ENCODE measurements at places on chromosomes 11 and 22.

DNA sequence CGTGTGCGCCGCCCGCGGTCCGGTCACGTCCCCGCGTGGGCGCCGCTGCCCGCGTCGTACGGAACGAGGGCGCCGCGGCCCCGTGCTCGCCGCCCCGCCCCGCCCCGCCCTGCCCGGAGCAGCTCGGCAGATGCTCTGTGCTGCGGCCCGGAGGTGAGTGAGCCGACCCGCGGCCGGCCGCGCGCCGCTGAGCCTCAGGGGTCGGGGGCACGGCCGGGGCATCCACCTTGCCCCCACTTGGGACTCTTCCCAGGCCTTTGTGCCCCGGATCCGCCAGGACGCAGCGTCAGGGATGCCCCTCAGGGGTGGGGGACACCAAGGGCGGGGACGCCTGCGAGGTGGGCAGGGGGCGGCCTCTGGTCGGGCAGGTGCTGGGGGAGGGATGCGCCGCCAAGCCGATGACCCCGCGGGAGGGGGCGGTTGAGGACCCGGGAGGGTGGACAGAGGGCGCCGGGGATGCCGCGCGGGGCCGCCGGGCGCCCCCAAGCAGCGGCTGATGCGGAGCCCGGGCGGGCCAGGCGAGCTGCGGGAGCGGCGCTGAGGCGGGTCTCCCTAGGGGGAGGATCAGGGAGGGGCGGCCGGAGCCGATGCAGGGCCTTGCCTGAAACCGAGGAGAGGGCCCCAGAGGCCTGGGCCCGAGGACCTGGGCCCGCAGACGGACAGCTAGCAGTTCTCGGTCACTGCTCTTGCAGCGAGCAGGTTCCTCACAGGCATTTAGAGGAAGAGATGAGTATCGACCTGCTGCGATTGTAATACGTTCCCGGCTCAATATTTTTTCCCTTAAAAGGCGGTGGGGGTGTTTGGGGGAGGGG, at the start of gene GNAZ:
Gene GNAZ (plus strand): TSS at position 102 of the 812 bp plus-strand sequence. CDS start 25,177 bp downstream, outside the sequence.
- peak within 1 kb of the TSS; percentile 55 for H3K4me3 ChIP-seq
- no peaks in the 10 kb centered on the region for H3K4me1 ChIP-seq
- no peaks in the 10 kb centered on the region for H3K36me3 ChIP-seq
- DNase-seq, result no peak
- no peaks in the 10 kb centered on the region for H3K27me3 ChIP-seq

DNA sequence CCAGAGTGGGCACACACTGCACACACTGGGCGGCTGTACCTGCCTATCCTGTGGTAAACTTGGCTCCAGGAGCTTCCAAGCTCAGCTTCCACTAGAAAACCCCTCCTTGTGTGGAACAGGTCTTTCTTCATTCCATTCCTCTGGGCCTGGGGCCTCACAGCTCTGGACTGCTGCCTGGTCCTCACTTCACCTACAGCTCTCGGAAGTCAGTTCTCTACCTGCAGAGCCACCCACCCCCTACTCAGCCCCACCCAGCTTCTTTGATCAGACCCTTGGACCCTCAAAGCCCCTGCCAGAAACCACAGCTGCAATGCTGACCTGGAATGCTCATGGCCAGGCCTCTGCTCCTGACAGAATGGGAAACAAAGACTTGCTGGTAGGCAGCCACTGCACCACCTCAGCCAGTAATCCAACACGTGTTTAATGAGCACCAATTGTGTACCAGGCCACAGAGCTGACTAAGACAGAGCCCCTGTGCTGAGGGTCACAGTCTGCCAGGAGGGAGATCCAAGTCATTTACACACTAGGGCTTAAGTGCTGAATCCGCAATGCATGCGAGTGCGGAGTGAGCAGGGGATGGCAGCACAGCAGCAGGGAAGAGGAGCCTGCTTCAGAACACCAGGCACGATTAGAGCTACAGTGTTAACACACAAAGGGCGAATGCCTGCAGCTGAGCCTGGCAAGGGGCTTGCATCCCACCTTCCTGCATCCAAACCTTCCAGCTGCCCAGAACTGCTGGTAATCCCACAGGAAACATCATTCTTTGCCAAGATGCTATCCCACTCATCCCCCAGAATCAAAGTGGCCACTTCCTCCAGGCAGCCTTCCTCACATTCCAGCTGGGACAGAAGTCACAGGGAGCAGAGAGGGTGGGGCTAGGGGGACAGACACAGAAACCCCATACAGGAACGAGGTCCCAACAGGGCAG, 4.6 kb downstream of the GNB1L start:
- no peak overlapping the region for H3K4me3 ChIP-seq
- no peak for DNase-seq
- H3K27ac ChIP-seq, result peak overlapping the region; percentile 51
- peaks cover 48% of the 10 kb centered on the region for H3K4me1 ChIP-seq
- no peaks in the 10 kb centered on the region for H3K27me3 ChIP-seq
- peaks cover 11% of the 10 kb centered on the region for H3K36me3 ChIP-seq

DNA sequence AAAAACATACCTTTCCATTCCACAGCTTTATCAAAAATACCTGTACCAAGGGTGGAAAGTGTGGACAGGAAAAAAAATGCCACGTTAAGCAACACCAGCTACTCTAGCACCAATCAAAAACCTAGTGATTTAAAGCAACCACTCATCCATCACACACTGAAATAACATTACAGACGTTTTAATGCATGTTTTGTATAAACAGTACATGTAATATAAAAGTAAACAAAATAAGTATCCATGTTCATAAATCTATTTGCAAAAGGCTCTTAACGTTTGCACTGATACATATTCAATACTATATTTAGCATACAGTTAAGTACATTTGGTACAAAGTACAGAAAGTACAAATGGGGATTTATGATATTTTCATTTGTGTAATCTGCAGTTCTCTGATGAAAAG, 38.7 kb downstream of the CHKA start:
- peaks cover 8% of the 10 kb centered on the region for H3K36me3 ChIP-seq
- no peaks in the 10 kb centered on the region for H3K4me1 ChIP-seq
- H3K4me3 ChIP-seq, result no peak overlapping the region
- no peak overlapping the region for H3K27ac ChIP-seq
- DNase-seq, result no peak
- H3K27me3 ChIP-seq, result no peaks in the 10 kb centered on the region

DNA sequence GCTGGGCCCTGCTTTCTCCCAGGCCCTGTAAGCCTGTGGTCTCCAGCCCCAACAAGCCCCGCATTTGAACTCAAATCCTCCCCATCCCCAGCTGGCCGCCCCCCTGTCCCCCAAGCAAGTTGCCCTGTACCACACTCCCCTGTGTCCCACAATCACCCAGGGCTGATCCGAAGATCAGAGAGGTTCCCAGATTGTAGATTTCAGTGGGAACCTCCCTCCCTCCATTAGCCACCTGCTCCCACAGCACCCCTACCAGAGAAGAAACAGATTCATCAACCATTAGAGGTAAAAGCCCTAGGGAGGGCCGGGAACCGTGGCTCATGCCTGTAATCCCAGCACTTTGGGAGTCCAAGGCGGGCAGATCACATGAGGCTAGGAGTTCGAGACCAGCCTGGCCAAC, 107.5 kb downstream of the FEZ1 start:
- no peaks in the 10 kb centered on the region for H3K36me3 ChIP-seq
- no peak overlapping the region for H3K27ac ChIP-seq
- peaks cover 24% of the 10 kb centered on the region for H3K27me3 ChIP-seq
- H3K4me1 ChIP-seq, result no peaks in the 10 kb centered on the region
- DNase-seq, result no peak

DNA sequence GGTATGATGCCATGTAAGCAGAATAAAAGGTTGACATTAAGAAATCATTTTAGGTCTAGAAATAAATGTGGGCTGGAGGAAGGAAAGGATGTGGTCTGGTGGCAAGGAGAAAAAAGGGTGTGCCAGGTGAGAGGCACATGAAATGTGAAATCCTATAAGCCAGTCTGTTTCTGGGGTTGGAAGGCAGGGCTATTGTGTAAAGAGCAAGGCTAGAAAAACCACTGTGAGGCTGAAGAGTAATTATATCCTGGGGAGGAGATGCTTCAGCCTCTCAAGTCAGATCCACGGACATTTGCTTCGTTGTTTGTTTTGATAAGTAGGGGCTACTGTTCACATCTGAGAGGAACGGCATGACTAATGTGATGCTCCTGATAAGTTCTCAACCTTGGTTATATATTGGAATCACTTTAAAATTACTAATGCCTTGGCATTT, 77.5 kb upstream of the CTSC start:
- no peak for DNase-seq
- no peaks in the 10 kb centered on the region for H3K27me3 ChIP-seq
- H3K4me1 ChIP-seq, result no peaks in the 10 kb centered on the region
- H3K4me3 ChIP-seq, result no peak overlapping the region
- H3K27ac ChIP-seq, result no peak overlapping the region
- no peaks in the 10 kb centered on the region for H3K36me3 ChIP-seq

- DNase-seq, result no peak
- H3K36me3 ChIP-seq, result no peaks in the 10 kb centered on the region
- H3K27ac ChIP-seq, result no peak within 1 kb of the TSS
- no peaks in the 10 kb centered on the region for H3K27me3 ChIP-seq
Measured at GRCh38 chr22:41699264-41700107, at the start of gene MEI1. Gene MEI1, plus strand, starts transcription at chr22:41699503. Its CDS starts 36 bp downstream, at chr22:41699539.

GRCh38 chr11:84012171-84012826, 726.1 kb upstream of the CCDC90B start:
- no peak overlapping the region for H3K4me3 ChIP-seq
- H3K36me3 ChIP-seq, result no peaks in the 10 kb centered on the region
- no peaks in the 10 kb centered on the region for H3K4me1 ChIP-seq
- DNase-seq, result no peak

DNA sequence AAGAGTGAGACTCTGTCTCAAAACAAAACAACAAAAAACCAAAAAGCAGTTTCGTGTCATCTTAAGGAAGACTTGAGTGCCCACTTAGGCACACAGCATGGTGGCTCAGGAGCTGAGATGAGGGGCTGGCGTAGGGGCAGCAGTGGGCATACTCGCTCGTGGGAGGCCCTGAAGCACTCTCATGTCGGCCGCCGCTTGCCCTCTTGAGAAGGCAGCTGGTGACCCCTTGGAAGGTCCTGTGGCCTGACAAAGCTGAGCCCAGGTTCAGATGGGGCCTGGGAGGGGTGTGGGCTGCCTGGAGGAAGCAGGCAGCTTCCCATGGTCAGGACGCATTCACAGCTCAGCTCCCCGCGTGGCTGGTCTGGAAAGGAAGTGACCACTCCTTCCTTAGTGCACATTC, 15.0 kb downstream of the MUC5B start:
- peaks cover 6% of the 10 kb centered on the region for H3K4me1 ChIP-seq
- DNase-seq, result no peak
- H3K4me3 ChIP-seq, result no peak overlapping the region
- H3K36me3 ChIP-seq, result no peaks in the 10 kb centered on the region
- no peaks in the 10 kb centered on the region for H3K27me3 ChIP-seq

DNA sequence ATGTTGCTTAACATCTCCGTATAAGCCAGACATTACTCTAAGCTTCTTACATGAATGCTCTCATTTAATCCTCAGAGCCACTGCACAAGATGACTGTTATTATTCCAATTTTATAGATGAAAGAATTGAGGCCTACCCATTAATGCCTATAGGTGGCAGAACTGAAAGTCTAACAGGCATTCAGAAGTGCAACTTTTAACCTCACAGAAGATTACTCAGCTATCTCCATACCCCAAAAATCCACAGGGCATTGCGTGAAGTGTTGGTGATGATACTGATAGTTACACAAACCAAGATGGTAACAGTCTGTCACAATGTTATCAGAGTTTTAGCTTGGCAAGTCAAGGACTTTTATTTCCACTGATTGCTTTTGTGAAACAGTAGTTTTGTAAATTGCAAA, 130.5 kb downstream of the ARHGAP42 start:
- H3K27me3 ChIP-seq, result no peaks in the 10 kb centered on the region
- H3K36me3 ChIP-seq, result no peaks in the 10 kb centered on the region
- DNase-seq, result no peak
- no peak overlapping the region for H3K4me3 ChIP-seq
- no peaks in the 10 kb centered on the region for H3K4me1 ChIP-seq

- no peak overlapping the region for H3K4me3 ChIP-seq
- peaks cover 9% of the 10 kb centered on the region for H3K4me1 ChIP-seq
- DNase-seq, result no peak
- no peaks in the 10 kb centered on the region for H3K27me3 ChIP-seq
Measured at GRCh38 chr22:17972385-17973191, 51.8 kb downstream of the MICAL3 start.

DNA sequence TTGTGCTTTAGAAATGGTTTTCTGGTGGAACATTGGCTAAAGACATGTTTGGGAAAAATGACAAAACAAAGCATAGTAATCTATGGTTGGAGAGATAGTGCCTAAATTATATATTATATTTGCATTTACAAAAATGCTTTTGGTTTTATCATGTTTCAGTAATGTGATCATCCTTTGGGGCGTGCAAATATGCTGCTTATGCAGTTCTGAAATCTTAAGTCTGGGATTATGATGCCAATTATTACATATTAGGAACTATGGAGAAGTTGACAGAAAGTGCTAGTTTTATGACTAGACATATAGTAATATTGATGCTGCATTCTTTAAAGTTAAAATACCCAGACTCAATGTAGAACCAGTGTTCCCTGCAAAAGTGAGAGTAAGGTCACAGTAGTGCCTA, 655.0 kb downstream of the METTL15 start:
- H3K4me1 ChIP-seq, result no peaks in the 10 kb centered on the region
- H3K27ac ChIP-seq, result no peak overlapping the region
- H3K36me3 ChIP-seq, result no peaks in the 10 kb centered on the region
- H3K4me3 ChIP-seq, result no peak overlapping the region
- no peak for DNase-seq
- no peaks in the 10 kb centered on the region for H3K27me3 ChIP-seq

DNA sequence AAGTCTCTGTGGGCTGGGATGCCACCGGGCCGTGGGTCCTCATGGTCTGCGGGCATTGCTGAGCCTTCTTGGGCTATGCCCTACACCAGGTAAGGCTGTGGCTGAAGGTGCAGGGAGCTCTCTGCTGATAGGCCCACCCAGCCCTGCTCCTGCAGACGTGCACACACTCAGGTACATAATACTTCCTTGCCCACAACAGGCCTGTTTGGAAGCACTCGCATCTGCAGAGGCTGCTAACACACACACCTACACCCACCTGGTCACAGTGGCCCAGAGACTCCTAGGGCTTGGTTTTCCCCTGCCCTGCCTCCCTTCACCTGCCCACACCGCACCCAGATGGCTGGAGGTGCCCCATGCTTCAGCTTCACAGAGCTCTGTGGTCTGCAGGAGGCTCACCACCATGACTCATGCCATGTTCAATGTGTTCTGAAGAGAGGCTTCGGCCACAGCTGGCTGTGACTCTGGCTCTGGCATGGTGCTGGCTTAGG, 72.8 kb upstream of the KCNQ1OT1 start:
- no peaks in the 10 kb centered on the region for H3K27me3 ChIP-seq
- DNase-seq, result no peak
- H3K4me3 ChIP-seq, result no peak overlapping the region
- H3K27ac ChIP-seq, result no peak overlapping the region
- H3K36me3 ChIP-seq, result no peaks in the 10 kb centered on the region

DNA sequence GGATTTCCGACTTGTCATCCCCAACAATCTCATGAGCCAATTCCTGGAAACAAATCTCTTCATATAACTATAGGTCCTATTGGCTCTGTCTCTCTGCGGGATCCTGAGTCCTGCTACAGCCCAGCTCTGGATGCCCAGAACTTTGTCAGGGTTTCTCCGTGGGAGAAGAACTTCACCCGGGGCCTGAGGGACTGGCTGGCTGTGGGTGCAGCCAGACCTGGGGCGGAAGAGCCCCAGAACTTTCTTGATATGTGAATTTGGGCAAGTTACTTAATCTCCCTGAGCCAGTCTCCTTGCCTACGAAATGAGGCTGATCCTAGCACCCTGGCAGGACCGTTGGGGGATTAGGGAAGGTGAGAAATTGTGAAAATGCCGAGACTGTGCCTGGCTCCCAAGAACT, 6.6 kb upstream of the TRIM29 start:
- no peaks in the 10 kb centered on the region for H3K36me3 ChIP-seq
- no peak overlapping the region for H3K27ac ChIP-seq
- peaks cover 41% of the 10 kb centered on the region for H3K27me3 ChIP-seq
- DNase-seq, result no peak
- H3K4me1 ChIP-seq, result no peaks in the 10 kb centered on the region
